Type B pancreatic cell (in vitro differentiated cells): ENCODE measurements at places on chromosomes 16 and 17. TPM values are rescaled to one million over a fixed set of nuclear protein-coding genes. Genes with fewer than 3 reads are reported as not detected.

DNA sequence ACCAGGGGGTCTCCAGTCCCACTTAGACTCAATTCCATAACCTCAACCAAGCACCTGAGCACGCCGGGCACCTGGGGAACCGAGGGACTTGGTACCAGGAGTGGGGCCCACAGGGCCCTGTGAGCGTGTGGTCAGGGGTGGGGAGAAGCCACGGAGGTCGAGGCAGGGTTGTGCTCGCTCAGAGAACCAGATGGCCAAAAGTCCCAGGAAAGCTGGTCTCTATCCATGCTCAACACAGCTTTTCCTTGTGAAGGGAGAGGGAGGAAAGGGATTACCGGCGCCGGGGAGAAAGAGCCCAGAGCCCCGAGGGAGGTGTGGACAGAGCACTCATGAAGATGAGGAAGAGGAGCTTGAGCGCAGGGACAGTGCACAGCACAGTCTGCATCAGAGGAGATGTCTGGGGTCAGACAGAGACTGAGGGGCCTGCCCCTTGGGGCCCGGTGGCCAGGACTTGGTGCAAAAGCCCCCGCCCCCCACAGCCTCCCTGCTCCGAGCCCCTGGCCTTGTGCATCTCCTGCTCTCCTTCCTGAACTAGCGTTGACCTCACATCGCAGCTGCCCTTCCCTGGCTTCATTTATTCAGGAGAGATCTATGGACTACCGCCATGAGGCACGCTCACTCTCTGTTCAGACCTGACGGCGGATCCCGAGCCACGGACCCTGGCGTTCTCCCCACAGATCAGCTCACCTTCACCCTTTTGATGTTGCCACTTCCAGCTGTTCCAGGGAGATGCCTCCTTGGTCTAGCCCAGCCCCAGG lies 355.4 kb upstream of the TNRC6C start:
- no peaks in the 10 kb centered on the region for H3K36me3 ChIP-seq
- no peak overlapping the region for H3K27ac ChIP-seq
- H3K27me3 ChIP-seq, result peaks cover 16% of the 10 kb centered on the region
- DNase-seq, result no peak

DNA sequence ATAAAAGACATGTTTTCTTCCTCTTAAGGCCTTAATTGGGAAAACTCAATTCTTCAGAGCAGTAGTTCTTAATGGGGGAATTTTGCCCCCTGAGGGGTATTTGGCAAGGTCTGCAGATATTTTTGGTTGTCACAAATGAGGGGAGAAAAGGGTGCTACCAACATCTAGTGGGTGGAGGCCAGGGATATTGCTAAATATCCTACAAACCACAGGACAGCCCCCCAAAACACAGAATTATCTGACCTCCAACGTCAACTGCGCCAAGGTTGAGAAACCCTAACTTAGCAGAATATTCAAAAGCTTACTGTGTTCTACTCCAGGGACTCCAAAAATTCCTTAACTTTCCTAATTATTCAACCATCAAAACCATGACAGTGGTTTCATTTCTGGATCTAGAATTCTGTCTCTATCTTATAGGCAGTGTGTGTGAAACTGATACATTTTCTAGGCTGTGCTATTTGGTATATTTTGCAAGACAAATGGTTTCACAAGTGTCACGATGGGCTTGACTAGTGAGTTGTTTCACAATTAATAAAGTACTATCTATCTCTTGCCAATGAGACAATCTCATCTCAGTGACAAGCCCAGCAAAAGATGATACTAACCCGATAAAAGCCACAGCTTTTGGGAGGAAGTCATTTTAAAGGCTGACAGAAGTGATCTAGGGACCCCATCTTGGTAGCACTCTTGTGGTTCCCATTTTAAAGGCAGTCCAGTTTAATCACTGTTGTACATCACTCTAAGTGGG lies 14.7 kb downstream of the TXNDC11 start:
- peaks cover 29% of the 10 kb centered on the region for H3K36me3 ChIP-seq
- no peak overlapping the region for H3K4me3 ChIP-seq
- no peak overlapping the region for H3K27ac ChIP-seq
- no peaks in the 10 kb centered on the region for H3K4me1 ChIP-seq

DNA sequence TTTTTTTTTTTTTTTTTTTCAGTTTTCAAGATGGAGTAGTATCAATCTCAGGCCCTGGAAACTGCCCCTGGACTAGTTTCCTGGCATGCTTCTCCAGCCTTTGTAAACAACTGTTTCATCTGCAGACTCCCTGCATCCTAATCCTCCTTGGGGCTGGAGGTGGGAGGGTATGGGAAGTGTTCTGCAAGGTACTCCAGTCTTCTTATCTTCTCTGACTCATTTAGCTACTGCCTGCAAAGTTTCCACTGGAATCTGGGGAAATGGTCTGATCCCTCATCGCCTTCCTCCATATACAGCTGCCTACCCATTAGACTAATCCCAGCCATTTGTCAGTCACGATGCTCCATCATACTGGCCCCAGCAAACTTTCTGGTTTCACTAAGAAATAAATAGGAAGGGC lies 21.5 kb downstream of the COPZ2 start:
- peaks cover 45% of the 10 kb centered on the region for H3K4me1 ChIP-seq
- H3K27ac ChIP-seq, result no peak overlapping the region

DNA sequence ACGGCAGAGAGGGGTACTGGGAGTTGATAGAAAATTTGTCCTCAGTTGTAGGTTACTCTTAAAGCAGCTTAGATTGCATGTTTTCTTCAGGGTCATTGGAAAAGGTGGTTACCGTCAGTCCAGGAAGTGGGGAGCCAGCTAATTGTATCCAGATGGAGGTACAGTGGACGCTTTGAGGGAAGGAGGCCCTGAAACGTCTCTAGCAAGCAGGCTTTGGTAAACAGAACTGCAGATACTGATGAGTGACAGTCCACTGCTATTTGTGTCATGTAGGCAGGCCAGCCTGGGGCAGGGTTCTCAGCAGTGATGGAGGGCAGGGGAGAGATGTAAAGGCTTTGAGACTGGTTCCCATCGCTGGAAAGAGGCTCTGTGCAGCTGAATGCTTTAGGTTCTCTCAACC lies 30.2 kb upstream of the ST6GALNAC1 start:
- H3K4me3 ChIP-seq, result peak overlapping the region; percentile 51
- peaks cover 35% of the 10 kb centered on the region for H3K4me1 ChIP-seq
- no peaks in the 10 kb centered on the region for H3K27me3 ChIP-seq
- H3K27ac ChIP-seq, result peak overlapping the region; percentile 56
- DNase-seq, result no peak
- no peaks in the 10 kb centered on the region for H3K36me3 ChIP-seq

Gene GP2
- 3.4 and 9.1 TPM in 2 replicates for total RNA-seq

- H3K27me3 ChIP-seq, result peaks cover 26% of the 10 kb centered on the region
- no peaks in the 10 kb centered on the region for H3K36me3 ChIP-seq
- H3K4me1 ChIP-seq, result peaks cover 10% of the 10 kb centered on the region
- H3K27ac ChIP-seq, result no peak overlapping the region
- peak; percentile 47 for DNase-seq
Observed at GRCh38 chr17:79622122-79622601, 11.3 kb upstream of the RBFOX3 start.
